ENCODE measurements at places on chromosomes 2 and 18.

DNA sequence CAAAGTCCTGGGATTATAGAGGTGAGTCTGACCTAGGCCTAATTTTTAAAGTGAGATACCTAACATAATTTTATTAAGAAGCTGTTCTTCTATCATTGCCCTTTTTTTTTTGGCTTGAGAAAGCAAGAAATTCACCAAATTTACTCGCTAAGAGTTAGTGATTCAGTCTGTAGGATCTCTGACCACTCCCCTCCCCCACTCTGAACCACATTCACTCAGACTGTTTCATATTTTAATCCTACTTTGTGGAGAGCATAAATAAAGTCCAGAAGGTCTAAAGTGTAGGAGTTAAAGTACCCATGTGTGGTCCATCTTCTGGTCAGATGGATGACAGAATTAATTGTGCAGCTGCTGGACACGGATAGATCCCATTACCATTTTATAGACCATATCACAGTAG, 115.8 kb upstream of the MGAT5 start:
- DNase-seq, result no peak

- no peak for DNase-seq
Observed at GRCh38 chr2:150806336-150806735, 318.9 kb upstream of the RND3 start.

GRCh38 chr2:151040039-151040438, 221.6 kb downstream of the RBM43 start:
- DNase-seq, result no peak

GRCh38 chr2:173520918-173521317, 166.2 kb downstream of the CDCA7 start:
- no peak for DNase-seq

GRCh38 chr2:48691935-48692691, 63.4 kb downstream of the LHCGR start:
- DNase-seq, result no peak
